ENCODE measurements at places on chromosomes 3 and 15.

- DNase-seq: no peak
Observed at GRCh38 chr3:128999102-128999501, 2.0 kb upstream of the EFCC1 start.

- DNase-seq: no peak
Observed at GRCh38 chr3:53531749-53532148, 37.3 kb downstream of the CACNA1D start.

- no peak for DNase-seq
Observed at GRCh38 chr15:79811406-79812405, 85.1 kb downstream of the MTHFS start.

GRCh38 chr15:39429898-39430357 lies 151.0 kb upstream of the THBS1 start:
- no peak for DNase-seq

DNA sequence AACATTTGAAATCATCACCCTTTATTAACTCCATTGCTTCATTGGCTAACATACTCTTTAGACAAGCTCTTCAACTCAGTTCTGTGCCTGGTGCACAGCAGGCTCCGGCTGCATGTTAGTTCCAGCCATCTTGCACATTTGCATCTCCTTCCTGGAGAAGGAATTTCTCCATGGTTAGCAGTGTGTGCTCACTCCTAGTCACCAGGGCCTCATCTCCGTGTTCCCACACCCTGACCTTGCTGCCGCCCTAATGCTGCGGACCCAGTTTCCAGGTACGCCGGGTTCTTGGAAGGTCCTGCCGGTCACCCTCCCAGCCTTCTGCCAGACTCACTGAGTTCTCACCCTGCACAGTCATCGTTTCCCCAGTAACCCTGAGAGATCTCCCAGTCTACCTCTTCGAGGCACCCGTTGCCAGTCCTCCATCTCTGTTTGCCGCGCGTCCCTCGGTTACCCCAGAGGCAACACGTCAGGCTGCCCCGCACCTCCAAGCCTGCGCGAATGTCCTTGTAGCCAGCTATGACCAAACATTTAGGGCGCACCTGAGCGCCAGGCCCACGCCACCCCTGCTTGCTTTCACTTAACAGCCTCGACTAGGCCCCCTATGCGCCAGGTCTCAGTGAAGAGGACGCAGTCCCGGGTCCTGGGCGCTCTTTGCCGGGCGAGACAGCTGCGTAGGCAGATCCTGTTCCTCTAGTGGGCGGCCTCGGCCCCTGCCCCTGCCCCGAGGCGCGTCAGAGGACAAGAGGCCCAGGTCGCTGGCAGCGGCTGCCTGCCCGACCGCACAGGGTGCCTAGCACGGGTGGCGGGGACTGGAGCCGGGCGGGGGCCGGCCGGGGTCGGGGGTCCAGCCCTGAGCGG lies 747 bp upstream of the ZNF592 start:
- DNase-seq: peak; percentile 66

GRCh38 chr3:42773409-42773751 lies 327 bp upstream of the CCDC13 start:
- DNase-seq: no peak

- DNase-seq: no peak
Observed at GRCh38 chr3:18416332-18416731, 8.8 kb downstream of the SATB1 start.

DNA sequence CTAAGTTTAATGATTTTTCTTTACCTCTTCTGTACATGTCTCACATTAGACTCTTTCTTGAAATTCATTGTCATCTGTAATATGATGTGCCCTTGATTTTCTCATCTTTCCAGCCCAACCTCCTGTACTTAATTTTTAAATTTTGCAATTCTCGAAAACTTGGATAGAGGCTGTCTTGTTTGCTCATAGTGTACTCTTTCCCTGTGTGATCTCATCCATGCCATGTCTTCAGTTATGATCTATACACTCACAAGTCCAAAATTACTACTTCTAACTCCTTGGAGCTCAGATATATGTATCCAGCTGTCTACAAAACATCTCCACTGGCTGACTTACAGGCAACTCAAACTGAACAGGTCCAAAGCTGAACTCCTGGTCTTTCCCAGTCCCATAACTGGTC lies 42.2 kb downstream of the CD200 start:
- no peak for DNase-seq

DNA sequence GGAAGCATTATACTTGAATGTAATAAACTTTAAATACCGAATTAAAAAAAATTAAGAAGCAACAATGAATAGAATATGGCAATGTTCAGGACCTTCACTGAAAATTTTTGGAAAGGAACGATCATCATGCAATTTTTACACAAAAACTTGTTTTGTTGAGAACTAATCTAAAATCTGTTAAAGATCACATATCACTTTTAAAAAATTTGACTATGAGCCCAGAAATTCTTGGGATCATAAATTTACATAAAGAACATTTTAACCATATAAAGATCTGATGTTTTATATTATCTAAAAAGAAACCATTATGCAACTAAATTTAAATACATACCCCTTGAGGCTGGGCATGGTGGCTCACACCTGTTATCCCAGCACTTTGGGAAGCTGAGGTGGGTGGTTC lies 76.2 kb upstream of the MELTF start:
- DNase-seq: no peak

DNA sequence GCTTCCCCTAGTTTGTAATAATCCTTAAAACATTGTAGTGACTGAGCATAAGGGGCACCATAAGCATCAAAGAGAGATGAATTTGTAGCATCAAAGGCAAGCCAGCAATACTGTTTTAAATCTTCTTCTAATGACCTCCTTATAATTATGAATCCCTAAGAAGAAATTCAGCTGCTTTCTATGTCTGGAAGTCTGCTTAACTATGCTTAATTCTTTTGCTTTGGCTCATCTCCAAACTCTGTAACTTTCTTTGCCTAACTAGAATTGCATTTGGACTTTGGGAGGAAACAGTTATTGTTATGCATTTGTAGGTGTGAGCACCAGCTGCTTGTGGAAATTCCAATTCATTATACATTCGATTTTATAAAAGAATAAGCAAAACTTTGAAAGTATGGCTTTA lies 117.7 kb upstream of the SPATA16 start:
- DNase-seq: no peak

- no peak for DNase-seq
Observed at GRCh38 chr15:48572823-48573222, 72.7 kb downstream of the FBN1 start.

- DNase-seq: no peak
Observed at GRCh38 chr3:156389449-156389950, 165.4 kb downstream of the SSR3 start.

- peak; percentile 33 for DNase-seq
Observed at GRCh38 chr3:136919799-136920580, 37.8 kb upstream of the IL20RB start.

DNA sequence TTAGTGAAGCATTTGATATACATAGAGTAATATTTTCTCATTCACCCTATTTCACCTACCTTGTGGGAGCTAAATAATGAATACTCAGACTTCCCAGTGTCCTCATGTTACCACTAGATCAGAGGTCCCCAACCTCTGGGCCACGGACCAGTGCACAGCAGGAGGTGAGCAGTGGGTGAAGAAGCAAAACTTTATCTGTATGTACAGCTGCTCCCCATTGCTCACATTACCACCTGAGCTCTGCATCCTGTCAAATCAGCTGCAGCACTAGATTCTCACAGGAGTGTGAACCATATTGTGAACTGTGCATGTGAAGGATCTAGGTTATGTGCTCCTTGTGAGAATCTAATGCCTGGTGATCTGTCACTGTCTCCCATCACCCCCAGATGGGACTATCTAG lies 79.4 kb downstream of the RETNLB start:
- DNase-seq: no peak

- DNase-seq: no peak
Observed at GRCh38 chr3:157573780-157574378, 70.7 kb upstream of the VEPH1 start.

DNA sequence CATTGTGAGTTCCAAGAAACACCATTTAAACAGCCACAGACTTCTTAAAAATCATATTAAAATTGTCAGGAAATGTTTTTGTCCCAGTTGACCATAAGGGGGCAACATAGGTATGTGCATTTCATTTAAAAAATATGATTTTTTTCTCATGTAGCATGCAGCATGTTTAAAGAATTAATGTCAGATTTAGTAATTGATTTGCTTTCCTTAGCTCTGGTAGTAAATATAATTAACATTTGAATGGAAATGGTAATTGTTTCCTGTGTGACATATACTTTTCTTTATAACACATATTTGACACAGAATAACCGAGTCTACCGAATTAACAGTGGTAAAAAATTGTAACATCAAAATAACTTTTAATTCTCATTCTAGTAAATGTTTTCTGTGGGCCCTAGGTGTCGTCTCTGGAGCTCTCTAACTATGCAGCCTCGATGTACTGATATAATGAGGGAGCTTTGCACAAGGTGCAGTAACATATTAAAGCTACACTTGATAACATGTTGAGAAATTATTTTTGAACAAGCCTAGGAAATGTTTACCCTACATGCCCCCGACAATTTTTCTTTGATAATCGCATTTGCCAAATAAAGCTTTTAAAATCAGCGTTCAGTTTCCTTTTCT lies 34.9 kb downstream of the NXPE3 start:
- DNase-seq: no peak

DNA sequence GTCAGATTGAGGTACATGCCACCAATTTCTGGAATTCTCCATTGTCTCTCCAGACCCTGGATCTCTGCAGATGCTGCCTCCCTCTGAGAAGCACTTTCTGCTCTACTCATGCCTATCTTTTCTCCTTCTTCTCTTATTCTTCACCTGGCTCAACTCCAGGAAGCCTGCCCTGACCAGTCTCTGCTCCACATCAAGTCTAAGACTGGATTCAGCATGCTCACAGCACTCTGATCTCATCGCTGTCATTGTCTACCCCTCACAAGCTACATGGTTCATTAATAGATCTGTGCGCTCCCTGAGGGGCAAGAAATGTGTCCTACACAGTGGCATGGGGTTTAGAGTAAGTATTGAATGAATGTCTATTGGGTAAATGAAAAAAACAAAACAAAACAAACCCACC lies 38.7 kb downstream of the CCR4 start:
- no peak for DNase-seq

- no peak for DNase-seq
Observed at GRCh38 chr3:192371870-192372400, 355.4 kb downstream of the FGF12 start.

DNA sequence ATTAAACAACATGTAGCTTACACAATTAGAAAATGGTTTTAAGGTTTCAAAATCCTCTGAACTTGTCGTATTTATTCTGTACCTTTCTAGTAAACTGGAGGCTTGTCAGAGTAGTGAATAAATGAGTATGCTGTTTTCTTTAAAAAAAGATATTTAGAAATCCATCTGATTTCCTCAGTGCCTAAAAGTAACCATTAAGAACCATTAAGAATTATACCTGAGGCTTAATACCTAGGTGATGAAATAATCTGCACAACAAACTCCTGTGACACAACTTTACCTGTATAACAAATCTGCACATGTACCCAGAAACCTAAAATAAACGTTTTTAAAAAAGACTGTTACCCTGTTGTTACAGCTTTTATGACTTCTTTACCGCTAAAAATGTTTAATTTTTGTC lies 143.0 kb upstream of the SOX2 start:
- no peak for DNase-seq

DNA sequence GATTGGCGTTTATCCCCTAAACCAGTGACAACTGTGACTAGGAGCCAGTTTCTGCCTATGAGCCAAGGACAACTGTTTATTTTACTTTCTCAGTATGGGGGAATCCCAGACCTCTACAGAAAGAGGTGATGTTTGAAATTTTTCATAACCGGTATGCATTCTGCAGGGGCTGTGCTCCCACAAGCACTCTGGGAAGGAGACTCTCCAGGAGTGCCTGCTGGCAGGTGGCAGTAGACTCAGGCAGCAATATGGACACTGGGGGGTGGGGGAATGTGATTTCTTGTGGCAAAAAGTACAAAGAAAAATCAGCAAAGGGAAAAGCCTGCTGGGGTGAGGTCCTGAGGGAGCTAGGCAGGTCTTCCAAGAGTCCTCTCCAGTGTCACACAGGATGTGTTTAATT lies 5.9 kb downstream of the TGM4 start:
- no peak for DNase-seq

GRCh38 chr15:65870889-65871533 lies 1.7 kb downstream of the RAB11A start:
- no peak for DNase-seq

GRCh38 chr15:65987100-65987499 lies 117.8 kb downstream of the RAB11A start:
- DNase-seq: no peak

GRCh38 chr3:60017631-60018030 lies 967.8 kb upstream of the CFAP20DC start:
- peak; percentile 66 for DNase-seq

DNA sequence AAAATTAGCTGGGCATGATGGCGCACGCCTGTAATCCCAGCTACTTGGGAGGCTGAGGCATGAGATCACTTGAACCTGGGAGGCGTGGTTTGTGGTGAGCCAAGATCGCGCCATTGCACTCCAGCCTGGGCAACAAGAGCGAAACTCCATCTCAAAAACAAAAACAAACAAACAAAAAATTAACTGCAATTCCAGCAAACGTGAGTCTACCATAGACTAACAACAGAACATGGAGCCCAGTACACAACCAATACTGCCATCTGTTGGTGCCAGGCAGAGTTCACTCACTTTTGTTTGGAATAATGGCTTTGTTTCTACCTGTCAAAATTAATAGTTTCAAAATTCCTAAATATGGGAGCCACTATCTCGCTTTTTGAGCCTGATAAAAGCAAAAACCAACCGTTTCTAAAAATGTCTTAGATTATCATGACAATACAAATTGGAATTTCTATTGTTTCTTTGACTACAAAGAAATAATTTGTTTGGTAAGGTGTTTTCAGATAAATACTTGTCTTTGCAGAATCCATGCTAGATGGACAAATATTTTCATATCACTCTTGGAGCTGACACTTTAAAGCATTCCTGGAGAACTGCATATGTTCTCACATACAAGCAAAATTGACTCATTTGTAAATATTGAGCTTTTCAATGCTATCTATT lies 45.0 kb downstream of the GPR176 start:
- no peak for DNase-seq

GRCh38 chr15:63601704-63602185 lies 4.6 kb downstream of the FBXL22 start:
- DNase-seq: no peak

- no peak for DNase-seq
Observed at GRCh38 chr3:44042772-44043171, 198.9 kb upstream of the TOPAZ1 start.

DNA sequence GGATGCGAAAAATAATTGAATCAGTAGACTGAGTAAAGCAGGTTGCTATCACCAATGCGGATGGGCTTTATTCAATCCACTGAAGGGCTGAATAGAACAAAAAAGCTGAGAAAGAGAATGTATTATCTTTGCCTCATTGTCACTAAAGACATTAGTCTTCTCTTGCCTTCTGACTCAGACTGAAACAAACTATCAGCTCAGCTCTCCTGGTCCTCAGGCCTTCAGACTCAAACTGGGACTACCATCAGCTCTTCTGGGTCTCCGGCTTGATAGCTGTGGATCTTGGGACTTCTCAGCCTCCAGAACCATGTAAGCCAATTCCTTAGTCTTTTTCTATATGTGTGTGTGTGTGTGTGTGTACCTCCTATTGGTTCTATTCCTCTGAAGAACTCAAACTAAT lies 12.6 kb downstream of the IFT57 start:
- no peak for DNase-seq

GRCh38 chr3:71931922-71932321 lies 147.0 kb upstream of the PROK2 start:
- DNase-seq: no peak

GRCh38 chr15:80613762-80614365 lies 81.2 kb upstream of the ABHD17C start:
- DNase-seq: no peak

GRCh38 chr3:155853214-155854140 lies 750 bp downstream of the SLC33A1 start:
- peak; percentile 23 for DNase-seq

Measured in activated T-helper 1 cell treated with anti-CD3 and anti-CD28 coated beads, Interleukin-12 subunit alpha, Interleukin-12 subunit beta, Interleukin-2, Interleukin-4 antibody, amounts not matched to agents 30 ng/mL and 10 ng/mL and 1 ng/mL, durations not matched to agents 14 hours and 24 hours and 36 hours (primary cell).